ENCODE measurements at places on chromosomes 11 and 22. TPM values are rescaled to one million over a fixed set of nuclear protein-coding genes. Genes with fewer than 3 reads are reported as not detected.

DNA sequence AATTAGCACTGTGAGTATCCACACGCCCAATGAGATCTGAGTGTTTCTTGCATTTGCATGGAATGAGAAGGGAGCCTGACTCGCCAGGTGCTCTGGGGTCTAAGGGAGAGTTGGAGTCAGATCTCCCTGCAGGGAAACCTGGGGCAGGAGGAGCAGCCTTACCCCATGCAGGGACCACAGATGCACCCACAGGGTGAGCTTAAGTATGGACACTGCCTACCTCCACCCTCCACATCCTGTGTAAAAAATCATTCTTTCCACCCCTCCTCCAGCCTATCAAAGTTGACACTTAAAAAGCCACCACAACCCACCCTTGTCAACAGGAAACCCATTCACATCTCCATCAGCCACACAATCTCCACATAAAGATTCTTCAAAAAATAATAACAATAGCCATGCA is 67.0 kb upstream of the IGLL5 start:
- no peak for DNase-seq

GRCh38 chr22:46907241-46908215 is 145.1 kb downstream of the TBC1D22A start:
- DNase-seq: no peak

DNA sequence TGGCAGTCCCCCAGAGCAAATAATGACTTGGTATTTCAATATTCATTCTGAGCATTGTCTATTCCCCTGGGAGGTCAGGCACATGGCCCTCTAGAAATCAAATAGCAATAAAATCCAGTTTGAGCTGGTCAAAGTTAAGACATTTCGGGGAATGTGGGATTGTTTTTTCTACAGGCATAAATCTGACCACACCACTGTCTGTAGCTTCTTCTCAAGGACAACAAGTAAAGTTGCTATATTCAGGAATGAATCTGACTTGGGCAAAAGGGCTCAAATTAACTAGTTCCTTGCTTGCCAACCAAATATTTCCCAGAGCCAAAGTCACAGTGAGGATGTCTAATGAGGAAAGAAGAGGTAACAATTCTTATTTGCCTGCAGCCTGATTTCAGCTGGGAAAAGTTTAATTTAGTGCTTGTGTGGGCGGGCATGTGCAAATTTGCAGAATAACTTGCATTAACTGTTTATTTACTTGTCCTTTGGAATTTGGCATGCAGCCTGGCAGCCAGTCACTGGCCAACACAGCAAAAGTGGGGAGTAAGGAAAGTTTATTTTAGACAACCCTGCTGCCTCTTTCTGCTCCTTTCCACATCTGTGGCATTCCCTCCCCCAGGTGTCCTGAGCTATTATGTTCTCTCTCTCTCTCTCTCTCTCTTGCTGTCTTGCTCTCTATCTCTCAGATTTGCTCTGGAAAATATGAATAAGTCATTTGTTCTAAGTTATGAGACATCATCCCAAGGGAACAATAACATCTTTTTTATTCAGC is 51.2 kb upstream of the ARHGAP20 start:
- DNase-seq: peak; percentile 88

Gene CCDC89
- total RNA-seq: 3.1 TPM

Gene CALCB
- 0.25 TPM for total RNA-seq

DNA sequence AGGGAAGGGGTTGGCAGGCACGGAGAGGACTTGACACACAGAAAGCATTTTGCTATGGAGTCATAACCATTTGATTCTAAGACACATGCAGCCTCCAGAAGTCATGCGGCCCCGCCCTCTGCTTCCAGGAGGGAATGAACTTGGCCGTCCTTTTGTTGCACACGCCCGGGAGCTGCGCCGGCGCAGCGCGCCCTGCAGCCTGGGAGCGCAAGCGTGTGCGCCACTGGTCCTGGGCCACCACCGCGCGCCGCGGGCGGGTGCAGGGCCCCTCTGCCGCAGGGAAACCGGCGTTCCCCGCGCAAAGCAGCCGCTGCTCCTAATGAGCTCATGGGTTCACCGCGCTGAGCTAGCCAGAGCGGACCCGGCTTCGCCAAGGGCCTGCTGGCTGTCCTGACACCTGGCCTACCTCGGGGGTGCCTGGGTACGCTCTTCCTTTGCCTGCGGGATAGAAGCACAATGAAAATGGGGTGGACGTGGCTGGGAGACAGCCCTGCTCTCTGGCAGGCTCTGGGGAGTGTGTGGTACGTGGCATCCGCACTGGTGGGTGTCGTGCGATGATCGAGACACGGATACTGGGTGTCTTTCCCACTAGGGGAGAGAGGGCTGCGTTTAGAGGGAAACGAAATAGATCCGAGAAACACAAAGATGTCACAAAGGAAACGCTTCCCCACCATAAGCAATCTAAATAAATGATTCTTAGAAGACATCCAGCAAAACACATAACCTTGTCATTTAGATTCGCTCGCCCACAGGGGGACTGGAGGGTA is 669 bp downstream of the MICAL3 start:
- DNase-seq: peak; percentile 80

DNA sequence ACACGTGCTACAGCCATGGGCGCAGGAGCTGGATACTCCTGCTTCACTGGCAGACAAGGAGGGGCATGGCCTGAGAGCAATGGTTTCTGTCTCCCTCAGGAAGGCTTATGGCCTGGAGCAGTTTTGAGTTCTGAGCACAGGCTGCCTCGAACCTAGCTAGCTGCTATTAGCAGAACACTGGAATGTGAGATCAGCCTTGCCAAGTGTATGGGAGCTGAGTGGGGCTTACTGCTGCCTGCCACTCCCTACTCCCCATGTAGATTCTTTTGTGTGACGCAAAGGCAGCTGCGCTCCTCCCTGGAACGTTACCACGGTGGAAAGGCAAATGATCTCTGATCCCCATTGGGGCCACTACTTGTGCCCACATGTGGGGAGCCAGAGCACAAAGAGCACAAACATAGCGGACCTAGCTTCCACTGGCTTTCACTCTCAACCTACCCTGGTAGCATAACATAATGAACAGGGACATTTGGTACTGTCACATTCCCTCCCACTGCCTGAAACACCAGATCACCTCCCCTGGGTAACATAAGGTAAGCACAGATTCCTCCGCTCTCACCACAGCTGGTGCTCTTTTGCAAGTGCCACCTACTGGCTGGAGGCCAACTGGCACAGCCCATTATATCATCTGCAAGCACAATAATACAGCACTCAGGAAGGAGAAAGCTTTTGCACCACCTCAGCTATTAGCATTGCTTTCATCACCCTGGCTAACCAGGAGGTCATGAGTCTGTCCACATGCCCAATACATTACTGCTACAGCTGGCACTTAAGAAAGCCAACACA is 84.6 kb upstream of the GUCY1A2 start:
- no peak for DNase-seq

DNA sequence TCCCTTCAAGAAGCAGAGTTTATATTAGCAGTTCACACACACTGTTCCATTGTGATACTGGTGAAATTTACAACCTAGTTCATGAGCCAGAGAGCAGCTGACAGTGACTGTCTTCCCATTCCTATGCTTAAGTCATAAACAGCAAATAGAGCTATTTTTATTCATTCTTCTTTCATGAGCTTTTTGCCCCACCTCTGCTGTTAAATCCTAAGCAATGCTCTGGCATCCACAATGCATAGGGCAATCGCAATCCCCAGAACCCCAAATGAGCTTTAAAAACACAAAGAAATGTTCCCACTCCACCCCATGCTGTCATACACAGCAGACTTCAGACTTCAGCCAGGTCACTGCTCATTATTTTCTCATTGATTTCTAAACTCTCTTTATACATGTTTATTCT is 307.5 kb downstream of the ETS1 start:
- DNase-seq: no peak

DNA sequence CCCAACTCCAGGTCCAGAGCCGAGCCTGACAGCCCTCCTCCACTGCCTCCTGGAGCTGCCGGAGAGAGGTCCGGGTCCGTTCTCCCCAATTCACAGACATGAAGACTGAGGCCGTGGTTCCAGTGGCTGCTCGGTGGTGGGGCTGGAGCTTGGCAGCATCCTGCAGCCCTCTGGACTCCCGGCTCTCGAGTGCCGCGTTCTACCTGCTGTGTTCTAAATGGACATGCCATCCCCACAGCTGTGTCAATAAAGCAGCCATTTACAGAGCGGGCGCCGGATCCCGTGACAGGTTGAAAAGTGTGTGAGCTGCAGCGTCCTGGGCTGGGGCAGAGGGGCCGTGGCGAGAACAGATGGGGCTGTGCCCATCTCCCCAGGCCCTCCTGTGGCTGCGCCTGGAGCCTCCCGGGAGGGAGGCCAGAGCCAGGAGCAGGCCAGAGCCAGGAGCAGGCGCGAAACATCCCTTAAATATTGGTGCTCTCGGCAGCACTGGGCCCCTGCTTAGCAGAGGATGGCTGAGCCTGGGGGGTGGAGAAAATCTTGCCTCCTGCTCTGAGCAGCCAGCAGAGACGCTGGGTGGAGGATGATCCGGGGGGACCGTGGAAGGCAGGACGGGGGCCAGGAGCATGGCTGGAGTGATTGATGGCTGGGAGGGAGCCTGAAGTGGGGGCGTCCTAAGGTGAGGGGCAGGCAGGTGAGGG is 46.2 kb downstream of the FLRT1 start:
- DNase-seq: peak; percentile 57

All from lung (tissue), 17 donors.